ENCODE measurements at places on chromosomes 5 and 9.

- no peak for DNase-seq
These were observed 700.2 kb downstream of the IRX1 start for GRCh38 chr5:4295663-4296339.

- DNase-seq, result no peak
These were observed 157.9 kb upstream of the DMRT1 start for GRCh38 chr9:683509-684021.

GRCh38 chr9:86695910-86696424 is 251.3 kb downstream of the GAS1 start:
- DNase-seq, result no peak

- no peak for DNase-seq
These were observed 169.7 kb downstream of the C9orf50 start for GRCh38 chr9:129451089-129451656.

DNA sequence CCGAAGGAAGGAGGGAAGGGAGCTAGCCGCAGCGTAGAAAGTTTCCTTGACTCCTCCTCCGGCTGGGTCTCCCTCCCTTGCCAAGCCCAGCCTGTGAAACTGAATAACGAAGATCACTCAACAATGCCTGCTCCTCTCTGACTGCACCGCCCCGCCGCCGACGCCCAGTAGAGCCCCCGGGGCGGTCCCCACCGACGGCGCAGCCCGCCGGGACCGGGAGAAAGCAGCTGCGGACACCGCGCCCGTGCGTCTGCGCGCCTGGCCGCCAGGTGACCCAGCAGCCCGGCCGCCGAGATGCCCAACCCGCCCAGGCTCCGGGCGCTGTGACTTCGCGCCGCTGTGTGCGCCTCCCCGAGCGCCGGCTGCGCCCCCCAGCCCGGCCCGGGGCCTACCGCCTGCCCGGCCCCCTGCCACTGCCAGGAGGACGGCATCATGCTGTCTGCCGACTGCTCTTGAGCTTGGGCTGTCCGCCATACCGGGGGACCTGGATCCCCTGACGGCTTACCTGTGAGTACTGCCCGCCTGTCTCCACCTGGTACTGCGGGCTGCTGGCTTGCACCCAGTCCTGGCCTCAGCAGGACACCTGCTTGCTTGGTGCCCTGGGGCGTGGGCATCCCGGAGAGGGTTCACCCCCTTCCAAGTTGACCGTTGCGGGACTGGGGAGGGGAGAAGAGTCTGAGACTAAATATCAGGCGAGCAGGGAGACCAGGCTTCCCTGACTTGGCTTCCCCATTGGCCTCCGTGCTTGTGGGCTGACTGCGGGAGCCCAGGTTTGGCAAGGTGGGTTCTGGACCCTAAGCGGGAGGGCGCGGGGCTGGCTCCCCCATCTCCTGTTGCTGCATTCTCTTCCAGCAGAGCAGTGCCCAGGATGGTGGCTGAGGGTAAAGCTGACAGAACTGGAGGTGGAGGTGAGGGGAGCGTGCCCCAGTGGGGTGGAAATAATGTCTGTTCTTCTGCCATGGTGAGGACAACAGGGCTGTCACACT is 26.2 kb upstream of the SPTLC1 start:
- DNase-seq, result no peak

GRCh38 chr9:85522459-85523092 is 219.2 kb downstream of the AGTPBP1 start:
- DNase-seq, result no peak

GRCh38 chr9:95791286-95791685 is 84.2 kb upstream of the ERCC6L2 start:
- DNase-seq, result no peak

- no peak for DNase-seq
These were observed 233.5 kb downstream of the FRMD3 start for GRCh38 chr9:83304686-83305085.

DNA sequence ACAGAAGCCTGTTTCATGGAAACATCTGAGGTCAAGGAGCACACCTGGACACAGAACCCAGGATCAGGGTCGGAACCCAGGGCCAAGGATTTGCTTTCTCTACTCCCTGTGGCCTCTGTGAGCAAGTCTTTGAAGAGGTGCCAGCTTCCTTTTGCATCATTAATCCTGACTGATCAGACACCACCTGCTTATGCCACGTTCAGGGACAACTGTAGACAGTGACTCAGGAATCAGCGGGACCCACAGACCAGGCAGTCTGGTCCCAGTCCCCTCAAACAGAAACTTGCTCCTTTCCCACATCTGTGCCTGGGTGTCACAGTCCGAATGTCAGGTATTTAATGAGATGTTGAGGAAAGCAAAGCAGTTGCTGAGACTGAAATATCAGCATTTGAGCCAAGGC is 154.8 kb downstream of the SGCD start:
- no peak for DNase-seq

- no peak for DNase-seq
These were observed 282.1 kb downstream of the CRB2 start for GRCh38 chr9:123637945-123638634.

- no peak for DNase-seq
These were observed 140.6 kb downstream of the COMMD10 start for GRCh38 chr5:116225281-116225922.

- DNase-seq, result no peak
These were observed 100.0 kb downstream of the SEMA5A start for GRCh38 chr5:9445826-9446388.

GRCh38 chr9:5085993-5086392 is 99.4 kb downstream of the INSL6 start:
- no peak for DNase-seq

DNA sequence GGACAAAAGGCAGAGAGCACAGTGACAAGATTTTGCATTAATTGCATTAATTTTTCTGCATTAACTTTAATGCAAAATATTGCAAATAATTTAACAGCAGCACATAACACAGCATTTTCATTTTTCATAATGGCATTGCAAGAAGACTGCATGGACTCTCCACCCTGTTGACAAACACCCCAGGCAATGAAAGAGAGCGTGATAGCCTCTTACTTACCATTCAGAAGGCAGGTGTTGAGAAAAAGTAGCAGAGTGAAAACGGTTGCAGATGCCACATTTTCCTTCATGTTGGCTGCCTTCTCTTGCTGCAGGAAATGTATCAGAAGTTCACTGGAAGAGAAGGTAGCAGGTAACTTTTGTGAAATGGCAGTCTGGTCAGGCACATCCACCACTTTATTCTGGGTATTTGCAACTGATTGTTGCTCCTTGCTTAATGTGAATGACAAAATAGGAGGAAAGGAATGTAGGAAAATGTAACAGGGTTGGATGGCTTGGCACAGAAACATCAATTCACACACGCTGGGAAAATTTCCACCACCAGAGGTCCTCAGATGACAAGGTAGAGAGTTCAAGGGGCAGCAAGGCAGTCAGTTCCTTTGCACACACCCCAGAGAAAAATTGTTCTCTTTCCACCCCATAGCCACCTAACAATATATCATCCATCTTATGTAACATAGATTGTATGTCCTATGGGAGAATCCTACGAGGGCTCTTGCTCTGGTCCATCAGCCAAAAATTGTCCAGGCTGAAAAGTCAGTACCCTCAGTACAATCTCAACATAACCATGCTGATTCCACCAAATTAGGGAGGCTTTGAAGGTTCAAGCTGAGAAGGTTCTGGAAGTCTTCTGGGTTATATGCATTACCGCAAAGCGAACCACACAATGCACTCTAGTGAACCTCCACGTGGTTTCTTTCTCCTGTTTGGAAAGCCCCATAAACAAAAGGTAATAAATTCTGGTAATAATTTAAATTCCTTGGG is 41.9 kb upstream of the AGXT2 start:
- no peak for DNase-seq

- no peak for DNase-seq
These were observed 1278.7 kb upstream of the DMAC1 start for GRCh38 chr9:9078301-9078700.

DNA sequence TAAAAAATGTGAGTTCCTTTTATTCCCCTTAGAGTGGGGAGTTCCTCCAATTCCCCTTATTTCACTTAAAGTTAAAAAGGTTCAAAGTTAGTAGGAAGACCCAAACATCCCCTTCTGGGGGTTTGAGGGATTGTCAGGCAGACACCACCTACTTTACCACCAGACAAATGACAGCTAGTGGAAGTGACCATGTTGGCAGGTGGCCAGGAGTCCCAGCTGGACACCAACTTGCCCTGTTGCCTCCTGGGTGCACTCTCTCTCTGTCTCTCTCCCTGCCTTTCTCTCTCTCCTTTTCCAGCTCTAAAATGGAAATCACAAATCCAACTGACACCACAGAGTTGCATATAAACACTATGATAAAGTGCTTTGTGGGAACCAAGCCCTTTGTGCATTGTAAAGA is 307.7 kb upstream of the TLE4 start:
- DNase-seq, result no peak

GRCh38 chr5:63564789-63565188 is 397.5 kb downstream of the HTR1A start:
- DNase-seq, result no peak

- DNase-seq, result no peak
These were observed 178.7 kb upstream of the SGCD start for GRCh38 chr5:156148301-156148700.

- no peak for DNase-seq
These were observed 153.8 kb downstream of the GOLPH3 start for GRCh38 chr5:32020271-32020670.

GRCh38 chr5:74630453-74631066 is 10.0 kb downstream of the ENC1 start:
- DNase-seq, result no peak

- no peak for DNase-seq
These were observed 82.0 kb downstream of the YIPF5 start for GRCh38 chr5:144088206-144089064.

GRCh38 chr5:67702008-67702407 is 505.4 kb upstream of the CD180 start:
- DNase-seq, result no peak

DNA sequence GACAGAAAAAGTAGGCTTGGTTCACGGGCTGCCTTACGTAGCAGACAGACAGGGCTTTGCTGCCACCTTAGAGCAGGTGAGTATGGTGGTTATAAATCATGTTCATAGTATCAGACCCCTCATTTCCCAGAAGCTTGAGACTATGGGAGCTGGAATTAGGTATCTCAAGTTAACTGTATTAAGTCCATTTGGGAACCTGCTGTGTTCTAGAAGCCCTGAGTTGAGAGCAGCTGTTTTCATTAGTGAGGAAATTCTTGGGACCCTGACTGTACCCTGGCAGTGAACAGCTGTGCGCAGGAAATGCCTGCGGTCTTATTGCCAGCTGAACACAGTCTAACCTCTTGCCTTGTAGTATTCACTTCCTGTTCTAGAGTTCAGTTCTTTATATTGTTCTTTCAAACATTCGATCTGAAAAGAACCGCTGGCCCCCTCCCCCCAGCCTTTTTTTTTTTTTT is 29.8 kb downstream of the UGCG start:
- no peak for DNase-seq

DNA sequence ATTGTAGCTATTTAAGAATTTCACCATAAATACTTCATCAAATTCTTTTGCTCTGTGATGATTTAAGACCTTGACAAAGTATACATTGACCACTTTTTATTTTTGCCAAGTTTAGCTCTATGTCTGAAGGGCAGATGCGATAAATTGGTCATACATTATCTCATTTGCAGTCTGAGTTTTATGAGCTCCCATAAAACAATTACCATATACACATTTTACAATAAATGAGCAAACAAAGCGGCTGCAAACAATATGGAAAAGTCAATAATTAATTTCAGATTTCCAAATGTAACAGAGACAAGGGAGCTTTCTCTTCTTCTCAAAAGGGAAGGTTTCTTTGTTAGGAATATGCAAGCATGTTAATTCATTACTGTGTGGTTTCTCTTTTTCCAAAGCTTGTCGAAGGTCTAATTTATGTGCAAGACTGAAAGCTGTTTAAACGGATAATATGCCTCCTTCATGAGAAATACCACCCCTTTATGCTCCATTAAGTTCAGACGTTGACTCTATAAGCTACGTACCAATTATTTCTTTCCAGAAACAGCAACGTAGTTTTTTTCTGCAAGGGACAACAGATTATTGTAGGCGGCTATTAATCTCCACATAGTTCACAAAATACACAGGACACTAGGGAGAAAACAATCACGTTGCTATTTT is 7.0 kb upstream of the IZUMO3 start:
- no peak for DNase-seq

GRCh38 chr5:158014372-158014771 is 155.4 kb upstream of the CLINT1 start:
- DNase-seq, result no peak

GRCh38 chr9:76878933-76879332 is 27.0 kb downstream of the PRUNE2 start:
- DNase-seq, result no peak

GRCh38 chr9:13113216-13113615 is 166.3 kb downstream of the MPDZ start:
- DNase-seq, result no peak

- no peak for DNase-seq
These were observed 223.7 kb upstream of the GRAMD2B start for GRCh38 chr5:126199467-126199866.

DNA sequence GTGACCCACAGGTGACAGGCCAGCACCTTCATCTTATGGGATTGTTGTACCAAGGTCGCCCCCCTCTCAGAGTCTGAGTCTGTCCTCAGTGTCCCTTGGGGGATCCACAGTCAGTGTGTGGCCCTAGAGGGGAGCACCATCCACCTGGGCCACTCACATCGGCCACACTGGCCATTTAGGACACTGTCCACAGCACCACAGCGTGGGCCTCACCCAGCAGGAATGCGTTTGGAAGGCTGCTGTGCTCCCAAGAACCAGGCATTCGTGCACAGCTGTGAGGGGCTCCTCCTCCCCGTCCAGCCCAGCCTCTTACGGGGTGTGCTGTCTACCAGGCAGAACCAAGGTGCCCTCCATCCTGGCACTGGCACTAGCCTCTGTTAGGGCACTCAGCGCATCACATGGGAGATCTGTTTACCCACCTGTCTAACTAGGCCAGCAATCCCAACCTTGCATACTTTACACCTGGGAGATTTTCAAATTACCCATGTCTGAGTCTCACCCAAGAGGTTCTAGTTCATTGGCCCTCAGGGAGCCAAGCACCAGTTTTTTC is 24.5 kb upstream of the UBE2QL1 start:
- DNase-seq, result no peak

GRCh38 chr9:131943351-131943841 is 136.3 kb downstream of the MED27 start:
- no peak for DNase-seq

DNA sequence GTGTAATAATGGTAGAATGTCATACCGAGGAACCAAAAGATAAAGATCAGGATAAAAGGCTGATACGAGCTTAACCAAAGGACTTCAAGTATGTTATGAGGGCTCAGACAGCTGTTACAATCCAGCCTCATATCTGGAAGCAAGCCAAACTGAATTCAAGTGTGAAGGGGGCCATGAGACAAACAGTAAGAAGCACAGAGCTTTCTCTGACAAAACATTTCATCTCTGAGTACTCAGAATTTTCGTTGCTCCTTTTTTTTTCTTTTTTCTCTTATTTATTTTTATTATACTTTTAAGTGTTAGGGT is 52.9 kb upstream of the CD180 start:
- DNase-seq, result no peak

DNA sequence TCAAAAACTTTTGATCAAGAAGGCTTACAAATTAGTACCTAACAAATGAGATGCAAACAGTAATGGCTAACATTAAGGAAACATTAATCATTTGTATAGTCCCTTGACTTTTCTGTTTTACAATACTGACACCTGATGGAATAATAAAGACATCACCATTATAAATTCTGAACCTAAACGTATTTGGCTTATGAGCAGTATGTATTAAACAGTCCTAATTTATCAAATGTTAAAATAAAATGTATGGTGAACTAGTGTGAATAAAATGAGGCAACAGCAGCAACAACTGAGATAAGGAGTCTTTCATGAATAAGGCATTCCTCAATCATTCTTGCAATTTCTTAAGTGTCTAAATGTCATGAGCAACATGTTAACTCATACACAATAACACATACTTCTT is 6.0 kb downstream of the PUM3 start:
- no peak for DNase-seq
